ENCODE measurements at places on chromosomes 4 and X.

- DNase-seq: no peak
These were observed 522.8 kb downstream of the GLUD2 start for GRCh38 chrX:121570072-121570841.

GRCh38 chrX:8244301-8244700, 73.2 kb upstream of the VCX2 start:
- DNase-seq: no peak

GRCh38 chr4:156293657-156294297, 340.1 kb upstream of the CTSO start:
- DNase-seq: no peak

- no peak for DNase-seq
These were observed 209.9 kb upstream of the SPRY1 start for GRCh38 chr4:123186731-123187130.

- no peak for DNase-seq
These were observed 1.8 kb downstream of the BGN start for GRCh38 chrX:153496590-153496959.

- no peak for DNase-seq
These were observed 6.5 kb downstream of the UGT2B17 start for GRCh38 chr4:68569466-68570121.

GRCh38 chrX:44470816-44471215, 71.8 kb downstream of the FUNDC1 start:
- DNase-seq: no peak

GRCh38 chr4:105147016-105147552, 408 bp downstream of the TET2 start:
- no peak for DNase-seq

DNA sequence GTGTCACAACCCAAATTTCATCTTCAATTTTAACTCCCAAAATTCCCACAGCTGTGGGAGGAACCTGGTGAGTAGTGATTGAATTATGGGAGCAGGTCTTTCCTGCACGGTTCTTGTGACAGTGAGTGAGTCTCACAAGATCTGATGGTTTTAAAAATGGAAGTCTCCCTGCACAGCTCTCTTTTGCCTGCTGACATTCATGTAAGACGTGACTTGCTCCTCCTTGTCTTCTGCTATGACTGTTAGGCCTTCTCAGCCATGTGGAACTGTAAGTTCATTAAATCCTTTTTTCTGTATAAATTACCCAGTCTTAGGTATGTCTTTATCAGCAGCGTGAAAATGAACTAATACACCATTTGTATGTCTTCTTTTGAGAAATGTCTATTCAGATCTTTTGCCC, 13.0 kb upstream of the BLTP1 start:
- no peak for DNase-seq

DNA sequence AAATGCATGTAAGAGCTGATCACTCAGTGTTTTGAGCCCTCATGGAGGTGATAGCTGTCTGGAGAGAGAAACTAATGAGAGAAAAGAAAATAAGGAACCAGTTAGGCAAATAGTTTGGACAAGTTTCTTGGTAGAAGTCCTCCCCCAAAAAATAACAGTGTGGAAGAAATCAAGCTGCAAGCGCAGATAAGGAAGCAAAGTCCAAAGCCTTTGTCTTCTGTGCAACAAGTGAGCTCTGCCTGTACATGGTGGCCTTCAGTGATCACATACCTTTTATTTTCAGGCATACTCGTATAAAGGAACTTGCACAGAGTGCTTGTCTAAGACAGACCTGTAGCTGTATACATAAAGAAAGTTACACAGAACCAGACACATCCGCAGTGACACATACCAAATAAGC, 2.5 kb upstream of the UGT2A3 start:
- no peak for DNase-seq

- DNase-seq: no peak
These were observed 53.2 kb downstream of the ADGRA3 start for GRCh38 chr4:22462688-22463087.

DNA sequence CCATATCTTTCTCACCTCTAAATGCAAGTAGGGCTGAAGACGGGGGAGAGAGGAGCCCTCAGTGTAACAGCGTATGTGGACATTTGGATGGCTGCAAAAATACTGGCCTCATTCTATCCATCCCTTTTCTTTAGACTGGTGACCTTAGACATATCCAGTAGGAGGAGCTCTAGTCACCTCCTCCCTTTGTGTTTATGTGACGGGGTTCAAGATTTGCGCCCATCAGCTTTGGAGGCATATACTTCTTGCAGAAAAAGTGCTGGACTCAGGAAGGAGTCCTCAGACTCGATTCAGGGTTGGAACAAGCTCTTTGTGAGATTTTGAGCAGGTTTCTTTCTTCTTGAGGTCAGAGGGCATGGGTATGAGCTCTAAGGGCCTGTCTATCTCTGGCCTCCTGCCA, 86.2 kb downstream of the MAMLD1 start:
- DNase-seq: no peak

- no peak for DNase-seq
These were observed 88.1 kb downstream of the FSTL5 start for GRCh38 chr4:162075726-162076125.

- DNase-seq: no peak
These were observed 224.5 kb downstream of the PCDH18 start for GRCh38 chr4:137307806-137308205.

DNA sequence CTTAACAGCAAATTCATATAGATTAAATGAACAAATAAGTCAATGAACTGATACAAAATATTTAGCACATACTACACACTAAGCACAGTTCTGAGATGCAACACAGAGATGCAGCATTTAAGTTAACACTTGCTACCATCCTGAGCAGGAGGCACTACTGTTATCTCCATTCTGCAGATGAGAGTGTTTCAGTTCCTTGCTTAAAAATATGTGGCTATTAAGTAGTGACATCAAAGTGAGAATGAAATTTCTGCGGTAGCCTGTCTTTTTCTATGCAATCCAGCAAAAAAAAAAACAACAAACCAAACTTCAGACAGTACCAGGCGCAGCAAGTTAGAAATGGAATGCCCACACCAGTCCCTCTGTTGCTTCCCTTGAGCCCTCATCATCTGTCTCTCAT, 90.8 kb downstream of the SHISA3 start:
- DNase-seq: no peak

- DNase-seq: no peak
These were observed 46.5 kb downstream of the HADH start for GRCh38 chr4:108036213-108036612.

GRCh38 chr4:53694666-53695065, 103.4 kb upstream of the LNX1 start:
- DNase-seq: no peak

DNA sequence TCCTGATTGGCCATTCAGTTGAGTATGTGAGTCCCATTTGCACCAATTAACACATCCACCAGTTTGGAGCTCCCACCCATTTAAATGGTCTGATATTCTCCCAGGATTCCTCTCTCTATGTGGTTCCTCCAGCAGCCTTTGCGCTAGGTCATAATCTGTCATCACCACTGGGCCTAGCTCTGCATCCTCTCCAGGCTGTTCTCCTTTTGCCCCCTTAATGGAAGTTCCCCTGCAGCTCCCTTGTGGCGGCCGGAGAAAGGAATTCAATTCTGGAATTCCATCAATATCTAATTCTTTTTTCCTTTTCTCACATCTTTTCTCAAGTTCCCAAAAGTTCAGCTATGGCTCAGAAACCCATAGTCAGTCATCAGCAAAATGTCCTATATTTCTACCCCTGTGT, 2184.4 kb upstream of the AGA start:
- no peak for DNase-seq

DNA sequence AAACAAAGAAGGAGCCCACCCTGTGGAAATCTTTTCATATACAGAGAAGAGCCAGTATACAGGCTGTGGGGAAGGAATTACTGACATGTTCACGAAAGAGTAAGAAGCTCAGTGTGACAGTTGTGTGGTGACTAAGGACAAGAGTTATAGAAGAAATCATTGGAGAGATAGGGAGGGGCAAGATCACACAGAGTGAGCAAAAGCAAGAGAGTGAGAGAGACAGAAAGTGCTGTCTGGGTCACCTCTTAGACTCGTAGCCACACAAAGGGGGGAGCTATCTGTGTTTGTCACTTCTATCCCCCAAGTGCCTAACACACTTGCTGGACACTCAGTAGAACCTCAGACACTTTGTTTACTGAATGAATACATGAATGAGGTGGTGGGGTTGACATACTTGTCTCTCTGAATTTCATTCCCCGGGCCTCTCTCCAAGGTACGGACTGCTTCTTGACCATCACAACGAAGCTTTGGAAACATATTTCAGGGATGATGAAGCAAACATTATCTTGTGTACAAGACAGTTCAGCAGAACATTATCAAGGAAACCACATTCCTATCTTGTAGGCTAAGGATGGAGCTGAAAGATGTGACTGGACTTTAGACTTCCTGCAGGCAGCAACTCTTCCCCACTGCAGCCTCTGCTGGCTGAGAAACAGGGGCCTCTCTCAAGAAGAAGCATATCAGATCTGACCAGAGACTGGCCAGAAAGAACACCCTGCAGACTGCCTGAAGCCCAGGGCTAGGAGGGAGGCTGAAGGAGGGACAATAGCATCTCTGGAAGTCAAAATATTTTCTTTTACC, 168.2 kb downstream of the AMELX start:
- no peak for DNase-seq

DNA sequence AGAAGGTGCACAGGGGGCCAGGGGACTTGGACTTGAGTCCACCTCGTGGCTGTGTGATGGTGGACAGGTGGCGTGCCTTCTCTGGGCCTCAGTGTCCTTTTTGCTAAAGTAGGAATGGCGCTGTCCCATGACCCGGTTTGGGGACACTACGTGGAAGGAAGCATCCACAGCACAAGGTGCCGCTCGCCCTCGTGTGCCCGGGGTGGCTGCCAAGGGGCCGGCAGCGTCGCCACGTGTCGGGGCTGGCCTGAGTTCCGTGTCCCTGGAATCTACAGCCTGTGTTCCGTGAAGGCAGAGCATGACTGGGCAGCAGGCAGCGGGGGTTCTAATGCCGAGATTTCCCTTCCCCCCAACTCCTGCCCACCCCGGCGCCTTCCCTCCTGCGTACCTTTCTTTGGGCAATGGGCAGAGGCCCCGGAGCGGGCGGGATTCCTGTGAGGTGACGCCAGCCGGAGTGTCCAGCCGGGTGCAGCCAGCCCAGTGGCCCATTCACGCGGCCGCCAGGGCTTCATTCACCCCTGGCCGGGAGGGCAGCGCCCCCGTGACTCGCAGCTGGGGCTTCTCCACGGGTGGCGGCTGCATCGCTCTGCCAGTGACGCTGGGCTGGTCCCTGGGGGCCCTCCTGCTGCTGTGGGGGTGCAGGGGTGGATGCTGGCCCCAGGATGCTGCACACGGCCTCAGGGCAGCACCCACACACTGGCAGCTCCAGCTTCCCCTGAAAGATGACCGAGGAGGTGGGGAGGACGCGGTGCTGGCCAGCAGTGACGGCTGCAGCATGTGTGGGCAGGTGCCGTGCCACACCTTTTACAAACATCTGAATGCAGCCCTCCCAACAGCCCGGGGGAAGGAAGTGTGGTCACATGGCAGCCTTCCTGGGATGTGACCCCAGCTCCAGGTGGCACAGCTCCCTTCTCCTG, 21.2 kb downstream of the DOK7 start:
- DNase-seq: peak; percentile 88

DNA sequence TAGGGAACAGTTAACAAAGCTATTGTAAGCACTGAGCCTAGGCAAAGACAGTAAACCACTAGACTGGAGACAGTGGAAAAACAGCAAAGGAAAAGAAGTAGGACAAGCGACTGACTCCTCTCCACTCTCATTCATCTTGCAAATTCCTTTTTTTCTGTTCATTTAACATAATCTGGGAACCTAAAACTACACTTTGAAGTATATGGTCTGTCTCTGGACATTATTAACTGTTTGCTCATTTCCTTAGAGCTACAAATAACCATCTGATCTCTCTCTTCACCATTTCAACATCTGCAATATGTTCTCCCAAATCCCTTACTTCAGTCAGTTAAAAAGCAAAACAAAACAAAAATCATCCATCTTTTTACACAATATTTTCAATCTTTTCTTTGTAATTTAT, 642 bp downstream of the HMGN5 start:
- DNase-seq: no peak

GRCh38 chr4:95580226-95580625, 31.5 kb upstream of the UNC5C start:
- DNase-seq: no peak

DNA sequence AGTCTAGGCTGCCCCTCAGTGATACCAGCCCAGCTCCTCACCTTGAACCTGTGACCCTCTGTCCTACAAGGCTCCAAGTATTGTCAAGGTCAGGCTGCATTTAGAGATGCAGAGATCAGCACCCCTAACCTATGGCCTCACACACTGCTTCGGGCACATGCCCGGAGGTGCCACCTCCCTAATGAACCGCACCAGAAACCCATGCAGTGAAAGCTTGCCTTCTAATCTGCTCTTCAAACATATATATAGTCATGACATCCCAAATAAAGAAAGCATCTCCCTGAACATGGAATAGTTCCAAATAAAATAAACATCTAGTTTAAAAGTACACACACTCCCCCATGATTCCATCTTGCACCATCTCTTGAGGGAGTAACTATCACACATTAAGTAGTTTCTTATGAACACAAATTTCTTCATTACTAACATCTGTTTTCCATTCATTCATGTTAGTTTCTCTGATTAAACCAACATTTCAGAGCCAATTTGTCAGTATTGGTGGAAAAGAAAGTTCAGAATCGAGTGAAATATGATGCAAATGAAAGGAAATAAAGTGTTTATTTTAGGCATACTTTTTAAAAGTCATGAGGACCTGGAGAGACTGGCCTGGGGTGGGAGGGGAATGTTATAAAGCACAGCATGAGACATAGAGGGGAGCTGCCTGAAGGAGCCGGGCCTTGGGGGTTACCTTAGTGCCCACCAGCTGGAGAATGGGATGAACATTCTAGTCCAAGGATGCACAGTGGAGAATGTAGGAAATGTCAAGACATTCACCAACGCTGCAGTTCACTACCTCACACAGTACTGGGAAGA, 19.2 kb downstream of the CC2D2A start:
- no peak for DNase-seq

- DNase-seq: no peak
These were observed 201.6 kb downstream of the QDPR start for GRCh38 chr4:17310269-17310652.

GRCh38 chr4:125187226-125188176, 127.3 kb upstream of the FAT4 start:
- DNase-seq: no peak

- no peak for DNase-seq
These were observed 1033.0 kb upstream of the INTU start for GRCh38 chr4:126599746-126600145.

DNA sequence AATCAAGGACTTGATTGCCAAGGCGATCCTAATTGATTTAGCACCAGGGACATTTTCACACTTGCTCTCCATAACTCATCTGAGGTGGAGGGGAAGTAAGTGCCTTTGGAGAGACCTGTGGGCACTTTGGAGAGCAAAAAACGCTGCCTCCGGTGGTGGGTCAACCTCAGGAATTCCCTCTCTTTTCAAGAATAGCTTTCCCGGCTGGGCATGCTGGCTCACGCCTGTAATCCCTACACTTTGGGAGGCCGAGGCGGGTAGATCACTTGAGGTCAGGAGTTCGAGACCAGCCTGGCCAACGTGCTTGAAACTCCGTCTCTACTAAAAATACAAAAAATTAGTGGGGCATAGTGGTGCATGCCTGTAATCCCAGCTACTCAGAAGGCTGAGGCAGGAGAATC, 49.2 kb downstream of the PRPS1 start:
- no peak for DNase-seq

- no peak for DNase-seq
These were observed 6.6 kb downstream of the ZFX start for GRCh38 chrX:24156177-24156576.
